ENCODE measurements at places on chromosomes 1 and 21. TPM values are rescaled to one million over a fixed set of nuclear protein-coding genes. Genes with fewer than 3 reads are reported as not detected.
A peak's percentile ranks its signal among the peaks of the same experiment; 100 is the strongest.

The STIL gene
- total RNA-seq = 1.6 TPM

The EPHX1 gene
- 233 TPM for total RNA-seq

DNA sequence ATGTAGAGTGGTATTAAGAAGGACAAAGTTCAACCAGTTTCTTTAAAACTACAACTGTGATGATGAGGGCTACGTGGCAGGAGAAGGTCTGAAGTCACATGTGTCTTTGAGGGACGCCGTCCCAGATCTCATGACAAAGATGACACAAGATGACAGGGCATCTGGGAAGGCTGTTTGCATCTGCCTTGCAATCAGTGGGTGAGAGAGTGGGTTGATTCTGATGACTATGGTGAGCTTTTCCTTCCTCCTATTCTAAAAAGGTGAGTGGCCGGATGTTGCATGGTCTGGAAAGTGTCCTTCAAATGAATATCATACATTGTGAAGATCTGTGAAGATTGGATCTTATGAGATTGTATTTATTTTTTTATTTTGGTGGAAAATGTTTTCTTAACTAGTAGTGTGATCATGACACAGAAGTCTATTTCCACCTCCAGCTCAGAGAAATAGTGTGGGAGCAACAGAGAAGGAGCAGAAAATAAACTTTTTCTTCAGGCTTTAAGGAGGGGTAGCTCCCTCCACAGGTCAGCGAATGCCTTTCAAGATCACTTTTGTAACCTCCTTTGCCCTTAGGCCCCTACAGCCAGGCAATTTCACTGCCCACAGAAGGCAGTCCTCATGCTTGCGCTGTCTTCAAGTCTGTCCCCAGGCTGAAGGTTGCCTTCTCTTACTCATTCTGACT lies 76.0 kb upstream of the ATF3 start:
- no peak for DNase-seq

- no peak for DNase-seq
Measured at GRCh38 chr1:62484824-62485468, 48.1 kb downstream of the USP1 start.

GRCh38 chr1:51956528-51957509 lies 33.7 kb downstream of the RAB3B start:
- no peak for DNase-seq

DNA sequence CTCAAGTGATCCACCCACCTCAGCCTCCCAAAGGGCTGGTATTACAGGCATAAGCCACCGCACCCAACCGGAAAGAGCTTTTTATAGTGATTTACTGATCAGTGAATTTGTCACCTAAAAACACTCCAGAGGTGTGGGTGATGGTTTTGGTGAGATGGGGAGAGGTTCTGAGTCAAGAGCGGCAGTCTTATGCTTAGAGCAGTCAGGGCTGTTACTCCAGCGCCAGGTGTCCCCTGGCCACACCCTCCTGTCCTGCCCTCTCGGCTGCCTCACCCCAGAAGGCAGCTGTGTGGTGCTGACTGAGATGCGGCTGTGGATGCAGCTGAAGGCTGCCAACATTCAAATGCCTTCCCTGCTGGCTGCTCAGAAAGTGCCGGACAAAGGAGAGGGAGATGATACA lies 94.5 kb upstream of the LPGAT1 start:
- no peak for DNase-seq

- peak; percentile 77 for DNase-seq
Measured at GRCh38 chr21:42010507-42011495, 641 bp upstream of the ZBTB21 start.

- DNase-seq = no peak
Measured at GRCh38 chr1:36807262-36807661, 227.1 kb downstream of the GRIK3 start.

DNA sequence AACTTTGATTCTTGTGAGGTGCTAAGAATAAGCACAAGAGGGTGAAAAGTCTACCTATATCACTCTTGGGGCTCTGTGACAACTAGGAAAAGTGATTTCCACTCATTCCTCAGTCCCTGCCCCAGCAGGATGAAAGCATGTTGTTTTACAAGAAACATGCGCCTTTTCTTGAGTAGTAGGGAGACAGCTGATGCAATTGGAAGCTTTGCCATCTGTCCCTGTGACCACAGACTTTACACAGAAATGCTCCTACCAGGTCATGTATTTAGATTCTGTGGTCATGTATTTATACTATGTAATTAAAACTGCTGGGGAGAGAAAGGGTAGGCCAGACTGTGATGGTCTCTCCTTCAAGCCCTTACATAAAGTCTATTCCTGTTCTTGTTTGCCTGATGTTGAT lies 445.5 kb downstream of the PTPRC start:
- no peak for DNase-seq

The ITLN1 gene
- 2.7 TPM for total RNA-seq

The C1orf226 gene
- 6.3 TPM for total RNA-seq

The SIM2 gene
- total RNA-seq = not detected

- DNase-seq = peak; percentile 75
Measured at GRCh38 chr1:16888860-16889816, 6.6 kb upstream of the RNU1-2 start.

The OR2L13 gene
- not detected for total RNA-seq

The ADGRL2 gene
- 97.9 TPM for total RNA-seq

The TMEM51 gene
- 18.4 TPM for total RNA-seq

- DNase-seq = no peak
Measured at GRCh38 chr1:93296555-93297154, 49.1 kb upstream of the DR1 start.

The SLC30A2 gene
- total RNA-seq = not detected
